Stimulated activated naive CD8-positive, alpha-beta T cell treated with anti-CD3 and anti-CD28 coated beads, Interleukin-15, Interleukin-2, amounts not matched to agents 100 U/mL and 50 U/mL, for 24 hours (primary cell): ENCODE measurements at places on chromosomes 2 and 18.
A peak's percentile ranks its signal among the peaks of the same experiment; 100 is the strongest.

GRCh38 chr2:48449073-48449840, 80.7 kb upstream of the STON1 start:
- DNase-seq: no peak

DNA sequence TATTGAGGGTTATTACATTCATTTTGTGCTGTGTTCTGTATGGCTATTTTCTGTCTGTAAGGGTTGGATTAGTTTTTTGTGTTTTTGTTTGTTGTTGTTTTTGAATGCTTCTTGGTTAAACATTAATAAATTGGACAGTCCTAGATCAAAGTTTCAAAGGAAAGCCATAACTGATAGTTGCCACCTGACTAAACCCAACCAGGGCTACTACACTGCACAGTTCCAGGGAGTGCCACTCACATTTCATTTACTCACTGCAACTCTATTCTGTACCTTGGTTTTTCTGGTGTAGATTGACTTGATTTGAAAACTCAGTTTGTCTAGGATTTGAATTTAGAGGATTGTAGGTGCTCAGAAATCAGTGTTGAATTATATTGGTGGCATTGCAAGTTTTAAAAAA, 6.4 kb downstream of the MYL12B start:
- no peak for DNase-seq

- DNase-seq: no peak
Measured at GRCh38 chr2:119810049-119810630, 50.4 kb downstream of the PTPN4 start.

DNA sequence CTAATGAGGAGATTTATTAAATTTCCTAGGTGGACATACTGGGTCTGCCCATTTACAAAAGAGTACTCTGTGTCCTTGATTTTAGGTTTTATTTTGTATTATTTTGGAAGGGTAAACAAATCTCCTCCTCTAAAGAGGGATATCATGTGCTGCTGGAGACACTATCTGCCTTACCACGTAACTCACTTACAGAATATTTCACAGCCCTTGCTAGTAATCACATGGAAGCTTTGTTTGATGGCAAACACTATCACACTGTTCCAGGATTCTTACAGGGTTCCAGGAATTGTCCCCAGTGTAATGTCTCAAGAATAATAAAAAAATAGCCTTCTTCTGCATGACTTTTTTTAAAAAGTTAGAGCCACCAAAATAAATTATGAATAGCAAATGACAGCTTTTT, 29.2 kb upstream of the ACVR1C start:
- DNase-seq: no peak

GRCh38 chr18:11578799-11579198, 30.6 kb upstream of the SLC35G4 start:
- no peak for DNase-seq

DNA sequence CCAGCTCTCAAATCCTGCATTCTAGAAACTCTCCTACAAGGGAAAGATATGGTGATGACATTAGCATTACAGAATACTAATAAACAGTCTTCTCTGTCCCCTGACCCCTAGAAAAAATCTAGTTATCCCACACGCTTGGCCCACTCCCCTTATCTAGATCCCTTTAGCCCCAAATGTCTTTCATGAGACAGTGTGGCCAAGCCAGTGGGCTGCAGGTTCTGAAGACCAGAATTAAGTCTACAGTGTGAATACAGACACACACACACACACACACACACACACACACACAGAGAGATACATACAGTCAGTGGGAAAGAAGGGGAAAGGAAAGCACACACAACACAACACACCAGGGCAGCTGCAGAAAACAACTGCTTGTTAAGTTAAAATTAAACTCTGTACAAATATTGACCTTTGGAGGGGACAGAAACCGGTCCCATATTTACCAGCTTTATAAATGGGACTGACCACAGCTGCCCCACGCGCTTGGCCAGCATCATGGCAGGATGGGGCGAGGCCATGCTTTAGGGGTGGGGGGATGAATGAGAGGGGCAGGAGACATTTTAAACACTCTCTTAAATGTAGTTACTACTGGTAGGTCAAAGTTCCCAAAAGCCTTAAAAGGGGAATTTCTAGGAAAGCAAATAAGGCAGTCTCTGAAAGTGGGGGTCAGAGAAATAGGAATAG, 49.1 kb downstream of the NHEJ1 start:
- DNase-seq: no peak

GRCh38 chr18:32389858-32390257, 80.8 kb downstream of the GAREM1 start:
- DNase-seq: no peak

DNA sequence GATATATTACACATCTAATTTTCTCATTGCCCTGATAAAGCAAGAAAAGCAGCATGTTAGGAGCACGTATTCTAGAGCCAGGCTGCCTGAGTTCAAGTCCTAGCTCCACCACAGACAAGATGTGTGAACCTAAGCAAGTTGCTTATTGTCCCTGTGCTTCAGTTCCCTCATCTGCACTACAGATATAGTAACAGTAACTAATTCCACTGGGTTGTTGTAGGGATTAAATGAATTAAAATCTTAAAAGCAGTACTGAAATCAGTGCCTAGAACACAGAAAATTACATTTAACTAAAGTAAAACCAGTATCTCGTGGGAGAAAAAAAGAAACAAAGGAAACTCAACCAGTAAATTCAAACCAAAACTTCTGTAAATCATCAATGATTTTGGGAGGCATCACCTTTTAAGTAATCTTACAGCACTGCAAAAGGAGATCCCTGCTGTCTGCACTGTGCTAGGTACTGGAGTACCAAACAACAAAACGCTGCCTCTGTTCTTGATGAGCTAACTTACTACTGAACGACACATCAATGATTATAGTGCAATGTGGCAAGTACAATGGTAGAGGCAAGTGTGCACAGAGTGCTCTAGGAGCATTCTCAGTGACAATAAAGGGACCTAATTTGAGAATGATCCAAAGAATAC, 7.9 kb downstream of the MAP3K2 start:
- no peak for DNase-seq

DNA sequence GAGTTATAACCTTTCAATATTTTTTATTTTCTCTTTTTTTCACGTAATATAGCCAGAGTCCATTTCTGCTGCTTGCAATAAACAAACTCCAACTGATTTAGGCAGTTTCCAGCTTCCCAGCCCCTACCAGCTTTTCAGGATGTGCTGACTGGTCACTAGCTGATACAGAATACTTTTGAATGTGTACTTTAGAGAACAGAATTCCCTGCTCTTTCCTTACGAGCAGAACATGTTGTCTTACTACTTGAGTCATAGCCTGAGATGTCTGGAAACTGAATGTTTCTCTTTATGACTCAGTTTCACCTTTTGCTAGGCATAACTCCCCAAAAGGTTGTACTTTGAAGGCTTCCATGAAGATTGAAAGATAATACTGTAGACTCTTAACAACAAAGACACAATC, 44.5 kb upstream of the KCNE4 start:
- no peak for DNase-seq

DNA sequence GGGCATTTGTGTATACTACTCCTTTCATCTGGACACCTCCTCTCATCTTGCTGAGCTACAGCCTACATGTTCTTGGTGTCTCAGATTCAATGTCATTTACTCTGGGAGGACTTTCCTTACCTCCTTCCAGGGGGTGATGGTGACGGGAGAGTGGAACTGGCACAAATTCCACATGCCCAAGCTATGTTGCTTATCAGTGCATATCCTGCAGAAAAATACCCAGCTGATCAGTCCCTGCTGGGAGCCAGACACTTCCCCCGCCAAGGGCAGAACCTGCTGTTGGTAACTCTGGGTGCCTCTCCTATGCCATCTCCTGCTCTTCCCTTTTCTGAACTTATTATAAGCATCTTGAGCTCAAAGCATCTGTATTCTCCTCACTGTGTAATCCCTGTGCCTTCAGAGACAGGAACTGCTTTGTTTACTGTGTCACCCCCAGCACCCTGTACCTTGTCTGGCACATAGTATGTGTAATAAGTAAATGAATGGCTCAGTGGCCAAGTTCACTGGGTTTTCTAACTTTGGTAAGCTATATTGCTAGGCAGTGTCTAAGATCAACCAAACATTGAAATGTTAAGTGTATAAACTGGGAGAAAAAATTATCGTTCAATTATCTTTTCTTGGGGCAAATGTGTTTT, 87.7 kb upstream of the LPIN2 start:
- no peak for DNase-seq

DNA sequence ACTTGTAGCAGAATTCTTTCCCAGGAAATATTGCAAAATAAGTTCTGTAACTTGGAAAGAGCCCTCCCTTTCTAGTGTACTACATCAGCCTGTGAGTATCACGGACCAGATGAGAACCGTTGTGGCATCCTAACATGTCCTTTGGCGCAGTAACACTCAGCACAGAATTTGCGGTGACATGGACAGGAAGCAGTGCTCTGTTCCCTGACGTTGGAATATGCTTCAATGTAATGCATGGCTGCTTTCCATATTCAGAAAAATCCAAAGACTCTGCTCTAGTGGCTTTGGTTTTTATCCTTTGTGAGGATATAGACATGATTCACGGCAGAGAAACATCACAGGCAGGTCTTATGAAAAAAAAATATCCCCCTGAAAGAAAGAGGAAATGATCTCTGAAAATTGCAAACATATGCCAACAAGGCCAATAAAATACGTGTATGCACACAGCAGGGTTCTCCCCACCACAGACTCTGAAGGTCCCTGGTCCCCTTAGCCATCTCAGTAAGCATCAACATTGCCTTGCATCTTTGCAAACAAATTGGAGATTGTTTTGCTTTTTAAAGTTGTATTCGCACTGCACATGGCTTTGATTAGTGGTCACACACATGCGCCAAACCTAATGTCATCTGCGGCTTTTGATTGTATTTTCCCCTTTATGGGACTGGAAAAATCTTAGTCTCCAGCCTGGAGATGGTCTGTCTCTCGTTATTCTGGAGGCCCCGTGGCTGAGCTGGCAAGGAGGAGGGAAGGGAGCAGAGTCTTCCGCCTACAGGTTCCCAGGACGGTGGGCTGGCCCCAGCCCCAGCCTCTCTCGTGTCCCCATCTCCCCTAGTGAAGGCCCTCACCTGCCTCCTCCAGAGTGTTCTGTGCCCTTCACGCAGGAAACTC, 122.9 kb downstream of the COPS8 start:
- DNase-seq: no peak

DNA sequence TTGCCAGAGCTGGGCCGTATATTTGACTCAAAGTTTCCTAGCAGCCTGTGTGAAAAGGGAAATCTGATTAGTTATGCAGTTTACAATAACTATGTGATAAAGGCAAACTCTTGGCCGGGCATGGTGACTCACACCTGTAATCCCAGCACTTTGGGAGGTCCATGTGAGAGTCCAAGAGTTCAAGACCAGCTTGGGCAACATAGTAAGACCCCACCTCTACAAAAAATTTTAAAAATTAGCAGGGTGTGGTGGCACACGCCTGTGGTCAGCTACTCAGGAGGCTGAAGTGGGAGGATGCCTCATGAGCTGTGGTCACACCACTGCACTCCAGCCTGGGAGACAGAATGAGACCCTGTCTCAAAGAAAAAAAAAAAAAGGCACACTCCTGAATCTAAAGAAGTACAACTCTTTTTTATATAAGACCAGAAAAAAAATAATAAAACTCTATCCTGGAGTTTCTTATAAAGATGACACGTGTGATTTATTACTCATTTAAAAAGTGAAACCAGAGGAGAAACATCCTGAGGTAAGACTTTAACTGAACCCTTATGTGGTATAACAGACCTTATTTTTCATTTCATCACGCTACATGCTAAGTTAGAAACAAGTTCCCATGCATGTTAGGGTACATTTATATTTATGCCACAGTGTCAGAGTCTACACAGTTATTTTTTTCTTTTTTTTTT, 32.6 kb upstream of the KCMF1 start:
- DNase-seq: peak; percentile 56

GRCh38 chr18:79851489-79851888, 53.8 kb downstream of the KCNG2 start:
- DNase-seq: no peak

- no peak for DNase-seq
Measured at GRCh38 chr2:231037202-231037730, at the start of gene C2orf72. TSS of gene C2orf72 (plus strand) at chr2:231037523. CDS start at chr2:231037566, 43 bp downstream.

DNA sequence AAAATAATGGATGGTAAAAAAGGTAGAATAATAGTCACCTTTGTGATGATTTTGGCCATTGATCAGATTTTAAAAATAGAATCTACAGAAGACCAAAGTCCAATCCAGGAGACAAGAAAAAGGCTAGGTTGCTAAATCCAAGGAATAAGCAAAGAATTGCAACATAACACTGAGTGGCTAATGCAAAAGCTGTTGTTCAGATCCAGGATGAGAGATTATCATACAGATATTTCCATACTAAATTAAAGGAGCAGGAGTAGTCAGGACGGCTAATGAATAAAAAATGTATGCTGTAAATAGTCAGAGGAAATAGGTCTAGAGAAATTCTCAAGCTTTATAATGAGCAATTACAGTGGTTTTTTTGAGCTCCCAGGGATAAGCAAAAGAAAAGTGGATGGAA, 745.9 kb upstream of the ACVR2A start:
- no peak for DNase-seq

- DNase-seq: no peak
Measured at GRCh38 chr2:16252251-16252650, 311.9 kb downstream of the MYCN start.

- no peak for DNase-seq
Measured at GRCh38 chr2:52135235-52135634, 1103.3 kb upstream of the NRXN1 start.

DNA sequence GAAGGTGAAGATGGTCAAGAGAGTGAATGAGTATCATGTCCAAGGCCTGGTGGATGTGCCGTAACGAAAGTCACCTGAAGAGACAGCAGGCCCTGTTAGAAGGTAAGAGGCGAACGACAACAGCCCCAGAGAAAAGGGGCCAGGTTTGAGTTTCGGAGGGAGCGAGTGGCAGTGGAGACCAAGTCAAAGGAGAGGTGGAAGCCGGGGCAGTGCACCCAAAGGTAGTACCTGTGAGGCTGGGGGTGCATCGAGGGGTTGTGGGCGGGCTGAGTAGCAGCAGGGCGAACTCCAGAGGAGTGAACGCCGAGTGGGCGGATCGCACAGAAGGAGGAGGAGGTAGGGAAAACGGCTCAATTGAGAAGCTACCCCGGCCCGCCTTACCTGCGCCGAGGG, 358 bp downstream of the USP37 start:
- no peak for DNase-seq

- no peak for DNase-seq
Measured at GRCh38 chr2:30545875-30546274, 98.8 kb downstream of the LCLAT1 start.

DNA sequence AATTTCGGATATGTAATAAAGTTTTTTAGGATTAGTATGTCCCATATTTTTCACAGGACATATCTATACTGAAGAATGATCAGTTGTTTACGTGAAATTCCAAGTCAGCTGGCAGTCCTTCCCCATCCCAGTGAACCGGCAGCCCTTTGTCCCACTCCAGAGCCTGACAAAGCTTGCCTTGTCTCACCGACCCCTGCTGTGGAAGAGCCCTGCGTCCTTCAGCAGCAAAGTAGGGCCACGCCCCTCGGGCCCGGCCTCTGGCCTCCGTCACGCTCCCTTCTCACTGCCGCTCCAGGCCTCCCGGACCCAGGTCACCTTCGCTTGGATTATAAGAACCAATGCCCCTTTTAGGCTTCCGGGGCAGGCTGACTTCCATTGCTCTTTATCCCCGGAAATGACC, 89.8 kb upstream of the TGIF1 start:
- no peak for DNase-seq
